Small intestine (tissue), 16 donors: ENCODE measurements at places on chromosomes 16 and 17.

DNA sequence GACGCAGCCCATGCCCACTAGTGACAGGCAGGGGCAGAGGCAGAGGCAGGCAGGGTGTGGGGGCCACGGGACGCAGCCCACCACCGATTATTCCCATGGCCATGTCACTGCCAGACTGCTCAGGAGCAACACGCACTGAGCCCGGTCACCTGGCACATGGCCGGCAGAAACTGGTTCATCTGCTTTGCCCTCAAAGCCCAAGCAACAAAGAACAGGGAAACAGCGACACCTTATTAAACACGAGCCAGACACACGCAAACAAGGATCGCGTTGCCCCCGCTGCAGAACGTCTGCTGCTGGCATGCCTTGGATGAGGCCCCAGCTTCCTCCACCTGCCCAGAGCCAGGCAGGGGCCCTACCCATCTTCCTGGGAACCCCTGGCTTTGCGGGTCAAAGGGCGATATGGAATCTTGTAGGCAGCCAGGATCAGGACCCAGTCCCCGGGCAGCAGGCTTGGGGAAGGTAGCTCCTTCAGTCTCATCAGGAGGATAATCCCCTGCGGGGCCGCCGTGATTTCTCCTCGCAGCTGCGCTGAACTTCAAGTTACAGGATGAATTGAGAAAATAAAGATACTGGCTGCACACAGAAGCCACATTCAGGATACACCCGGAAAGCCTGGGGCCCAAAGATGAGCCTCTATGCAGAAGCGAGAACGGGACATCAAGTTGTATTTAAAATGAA lies 4.8 kb downstream of the TBC1D16 start:
- no peaks in the 10 kb centered on the region for H3K27me3 ChIP-seq
- peak overlapping the region; percentile 15 for H3K27ac ChIP-seq
- DNase-seq: peak; percentile 76
- H3K4me3 ChIP-seq: no peak overlapping the region

DNA sequence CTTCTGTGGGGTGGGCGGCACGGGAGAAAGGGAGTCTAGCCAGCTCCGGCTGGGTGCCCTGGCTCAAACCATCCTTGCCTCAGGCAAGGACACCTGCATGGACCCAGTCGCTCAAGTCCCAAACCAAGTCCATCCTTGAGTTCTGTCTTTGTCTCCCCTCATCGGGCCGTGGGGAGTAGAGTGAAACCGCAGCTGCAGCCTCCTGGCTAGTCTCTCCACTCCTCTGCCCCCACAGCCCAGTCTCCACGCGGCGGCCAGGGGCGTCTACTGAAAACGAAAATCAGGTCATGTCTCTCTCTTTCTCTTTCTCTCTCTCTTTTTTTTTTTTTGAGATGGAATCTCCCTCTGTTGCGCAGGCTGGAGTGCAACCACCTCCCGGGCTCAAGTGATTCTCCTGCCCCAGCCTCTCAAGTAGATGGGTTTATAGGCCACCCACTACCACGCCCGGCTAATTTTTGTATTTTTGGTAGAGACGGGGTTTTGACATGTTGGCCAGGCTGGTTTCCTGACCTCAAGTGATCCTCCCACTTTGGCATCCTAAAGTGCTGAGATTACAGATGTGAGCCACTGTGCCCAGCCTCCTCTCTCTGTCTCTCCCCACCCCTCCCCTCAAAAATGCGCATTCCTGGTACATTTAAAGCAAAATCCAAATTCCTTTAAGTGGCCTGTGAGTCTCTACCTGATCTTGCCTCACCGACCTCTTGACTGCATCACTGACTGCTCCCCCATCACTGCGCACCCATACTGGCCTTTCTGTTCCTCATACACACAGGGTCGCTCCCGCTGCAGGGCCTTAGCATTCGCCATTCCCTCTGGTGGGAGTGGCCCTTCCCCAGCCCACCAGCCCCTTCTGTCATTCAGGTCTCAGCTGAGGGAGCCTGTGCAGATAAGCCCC lies 17.7 kb upstream of the RMI2 start:
- peak overlapping the region; percentile 78 for H3K27ac ChIP-seq
- no peak for DNase-seq
- H3K36me3 ChIP-seq: no peaks in the 10 kb centered on the region
- H3K27me3 ChIP-seq: no peaks in the 10 kb centered on the region
- H3K4me1 ChIP-seq: no peaks in the 10 kb centered on the region

- peaks cover 16% of the 10 kb centered on the region for H3K27me3 ChIP-seq
- H3K27ac ChIP-seq: no peak overlapping the region
- no peak for DNase-seq
Observed at GRCh38 chr17:31392856-31393748, 1.6 kb downstream of the RAB11FIP4 start.

DNA sequence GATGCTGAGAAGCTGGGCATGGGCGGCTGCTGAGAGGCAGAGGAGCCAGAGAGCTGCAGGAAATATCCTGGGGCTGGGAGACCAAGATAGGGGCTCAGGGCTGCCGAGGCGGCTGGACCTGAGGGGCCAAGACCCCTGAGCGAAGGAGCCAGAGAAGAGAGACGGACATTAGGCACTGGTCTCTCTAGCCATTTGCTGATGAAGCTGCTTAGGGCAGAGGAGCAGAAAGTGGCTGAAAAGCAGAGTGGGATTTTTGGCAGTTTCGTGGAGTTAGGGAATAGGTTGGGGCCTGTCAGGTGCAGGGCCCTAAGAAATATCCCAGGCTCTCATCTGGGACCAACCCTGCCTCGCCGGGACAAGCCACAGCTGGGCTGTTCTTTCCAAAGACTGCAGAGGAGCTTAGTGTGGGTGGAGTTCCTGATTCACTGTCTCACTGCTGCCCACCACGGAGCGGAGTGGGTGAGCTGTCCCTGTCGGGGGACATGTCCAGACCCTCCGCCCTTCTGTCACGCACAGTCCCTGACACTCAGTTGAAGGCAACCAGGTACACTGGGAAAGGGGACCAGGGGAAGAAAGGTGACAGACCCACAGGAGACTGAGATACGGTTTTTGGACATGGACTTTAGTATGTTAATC lies 11.3 kb upstream of the DNASE1 start:
- H3K4me3 ChIP-seq: no peak overlapping the region
- H3K4me1 ChIP-seq: peaks cover 14% of the 10 kb centered on the region
- no peaks in the 10 kb centered on the region for H3K27me3 ChIP-seq
- no peak overlapping the region for H3K27ac ChIP-seq
- DNase-seq: no peak

- no peaks in the 10 kb centered on the region for H3K27me3 ChIP-seq
- H3K36me3 ChIP-seq: no peaks in the 10 kb centered on the region
- H3K4me3 ChIP-seq: no peak overlapping the region
- no peaks in the 10 kb centered on the region for H3K4me1 ChIP-seq
- no peak for DNase-seq
Observed at GRCh38 chr17:16933317-16934132, 38.4 kb downstream of the TNFRSF13B start.

- H3K4me1 ChIP-seq: peaks cover 14% of the 10 kb centered on the region
- H3K36me3 ChIP-seq: peaks cover 27% of the 10 kb centered on the region
- no peaks in the 10 kb centered on the region for H3K27me3 ChIP-seq
Observed at GRCh38 chr17:4220655-4221054, 43.1 kb downstream of the ANKFY1 start.

DNA sequence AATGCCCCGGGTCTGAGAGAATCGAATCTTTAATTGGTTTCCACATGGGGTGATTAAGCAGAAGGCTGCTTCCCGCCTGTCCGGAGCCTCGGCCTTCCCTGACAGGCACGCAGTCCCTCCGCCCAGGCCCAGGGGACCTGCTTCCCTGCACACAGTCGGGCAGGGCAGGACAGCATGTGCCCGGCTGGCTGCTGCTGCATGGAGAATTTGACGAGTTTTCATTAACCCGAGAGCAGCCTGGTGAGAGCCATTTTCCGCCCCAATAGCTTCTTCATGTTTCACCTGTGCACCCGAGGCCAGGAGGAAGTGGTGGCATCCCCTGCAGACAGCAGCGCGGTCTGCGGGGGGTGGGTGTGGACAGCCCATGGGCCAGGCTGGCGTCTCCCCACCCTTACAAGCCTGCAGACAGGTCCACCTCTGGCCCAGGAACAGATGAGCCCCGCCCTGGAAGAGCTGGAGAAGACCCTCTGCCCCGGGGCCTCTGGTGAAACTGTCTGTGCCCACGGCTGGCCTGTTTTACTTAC lies 67.0 kb downstream of the KLHDC4 start:
- H3K27ac ChIP-seq: no peak overlapping the region
- peaks cover 2% of the 10 kb centered on the region for H3K36me3 ChIP-seq
- no peak for DNase-seq
- no peak overlapping the region for H3K4me3 ChIP-seq
- no peaks in the 10 kb centered on the region for H3K27me3 ChIP-seq

DNA sequence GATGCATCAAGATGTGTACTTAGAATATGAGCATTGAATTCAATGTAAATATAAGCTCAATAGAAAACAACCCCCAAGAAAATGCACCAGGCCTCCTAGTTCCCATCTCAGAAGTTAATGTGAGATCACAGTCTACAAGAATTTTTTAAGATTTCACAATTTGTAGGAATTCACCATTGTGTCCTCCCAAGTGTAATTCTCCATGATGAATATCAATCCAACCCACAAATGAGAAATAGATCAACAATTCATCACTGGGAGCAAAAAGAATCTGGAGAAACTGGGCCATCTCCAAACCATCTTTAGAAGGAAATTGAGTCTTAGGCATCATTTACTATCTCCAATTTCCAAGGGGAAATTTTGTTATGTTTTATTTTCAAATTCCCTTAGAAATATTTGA lies 310.5 kb upstream of the GOT2 start:
- no peaks in the 10 kb centered on the region for H3K36me3 ChIP-seq
- DNase-seq: no peak
- no peaks in the 10 kb centered on the region for H3K27me3 ChIP-seq
- no peak overlapping the region for H3K27ac ChIP-seq
- no peaks in the 10 kb centered on the region for H3K4me1 ChIP-seq

DNA sequence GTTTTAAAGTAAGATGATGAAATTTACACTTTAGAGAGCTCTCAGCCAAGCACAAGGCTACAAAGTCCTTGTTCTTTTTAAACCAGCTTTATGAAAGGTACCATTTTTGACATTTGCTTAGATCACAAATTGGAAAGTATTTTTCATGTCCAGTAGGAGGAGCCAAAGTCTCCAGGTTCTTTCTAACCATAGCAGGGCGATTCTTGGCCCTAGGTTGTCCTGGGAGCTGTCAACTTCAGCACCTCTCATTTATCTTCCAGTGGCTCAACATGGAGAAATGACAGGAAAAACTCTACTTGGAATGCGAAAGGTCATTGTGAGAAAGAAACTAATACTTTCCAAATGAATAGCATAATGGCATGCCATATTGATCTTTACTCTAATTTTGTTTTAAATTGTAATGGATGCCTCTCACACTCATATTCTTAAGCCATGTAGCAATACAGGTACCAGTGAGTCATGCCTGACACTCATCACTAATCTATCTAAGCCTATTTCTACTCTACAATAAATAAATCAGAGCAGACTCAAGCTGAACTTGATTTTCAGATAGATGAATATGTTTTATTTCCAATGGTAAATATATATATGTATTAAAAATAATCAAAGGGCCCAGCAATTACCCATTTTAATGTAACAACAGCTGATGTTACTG lies 919.1 kb upstream of the EEF2KMT start:
- H3K4me1 ChIP-seq: no peaks in the 10 kb centered on the region
- DNase-seq: peak; percentile 44
- no peak overlapping the region for H3K27ac ChIP-seq
- H3K4me3 ChIP-seq: no peak overlapping the region
- H3K27me3 ChIP-seq: peaks cover 28% of the 10 kb centered on the region
- no peaks in the 10 kb centered on the region for H3K36me3 ChIP-seq

- H3K36me3 ChIP-seq: no peaks in the 10 kb centered on the region
- no peaks in the 10 kb centered on the region for H3K4me1 ChIP-seq
- no peak for DNase-seq
- H3K27ac ChIP-seq: no peak overlapping the region
Observed at GRCh38 chr17:74147056-74147835, 56.2 kb upstream of the RPL38 start.

DNA sequence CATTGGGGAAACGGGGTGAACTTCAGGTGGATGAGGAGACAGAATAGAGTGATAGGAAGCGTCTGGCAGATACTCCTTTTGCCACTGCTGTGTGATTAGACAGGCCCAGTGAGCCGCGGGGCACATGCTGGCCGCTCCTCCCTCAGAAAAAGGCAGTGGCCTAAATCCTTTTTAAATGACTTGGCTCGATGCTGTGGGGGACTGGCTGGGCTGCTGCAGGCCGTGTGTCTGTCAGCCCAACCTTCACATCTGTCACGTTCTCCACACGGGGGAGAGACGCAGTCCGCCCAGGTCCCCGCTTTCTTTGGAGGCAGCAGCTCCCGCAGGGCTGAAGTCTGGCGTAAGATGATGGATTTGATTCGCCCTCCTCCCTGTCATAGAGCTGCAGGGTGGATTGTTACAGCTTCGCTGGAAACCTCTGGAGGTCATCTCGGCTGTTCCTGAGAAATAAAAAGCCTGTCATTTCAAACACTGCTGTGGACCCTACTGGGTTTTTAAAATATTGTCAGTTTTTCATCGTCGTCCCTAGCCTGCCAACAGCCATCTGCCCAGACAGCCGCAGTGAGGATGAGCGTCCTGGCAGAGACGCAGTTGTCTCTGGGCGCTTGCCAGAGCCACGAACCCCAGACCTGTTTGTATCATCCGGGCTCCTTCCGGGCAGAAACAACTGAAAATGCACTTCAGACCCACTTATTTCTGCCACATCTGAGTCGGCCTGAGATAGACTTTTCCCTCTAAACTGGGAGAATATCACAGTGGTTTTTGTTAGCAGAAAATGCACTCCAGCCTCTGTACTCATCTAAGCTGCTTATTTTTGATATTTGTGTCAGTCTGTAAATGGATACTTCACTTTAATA lies 7.0 kb upstream of the TMEM235 start:
- no peaks in the 10 kb centered on the region for H3K36me3 ChIP-seq
- no peak overlapping the region for H3K27ac ChIP-seq
- DNase-seq: no peak
- peaks cover 5% of the 10 kb centered on the region for H3K27me3 ChIP-seq
- no peaks in the 10 kb centered on the region for H3K4me1 ChIP-seq
- no peak overlapping the region for H3K4me3 ChIP-seq

DNA sequence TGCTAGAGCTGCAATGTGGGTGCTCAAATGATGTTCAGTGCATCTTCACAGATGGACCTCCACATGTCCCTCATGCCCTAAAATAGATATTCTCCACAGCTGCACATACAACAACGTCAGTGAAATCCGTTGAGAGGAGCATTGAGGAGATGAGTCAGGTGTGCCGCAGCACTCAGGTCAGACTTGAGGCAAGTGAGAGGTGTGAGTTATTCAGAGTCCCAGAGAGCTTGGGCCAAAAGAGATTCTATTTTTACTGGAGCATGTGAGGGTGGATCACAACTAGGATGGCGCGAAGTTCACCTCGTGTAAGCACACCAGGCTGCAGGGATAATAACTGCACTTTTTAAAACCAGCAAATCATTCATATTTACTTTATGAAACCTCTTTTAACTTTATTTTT lies 645.3 kb downstream of the MAF start:
- H3K36me3 ChIP-seq: no peaks in the 10 kb centered on the region
- H3K4me3 ChIP-seq: no peak overlapping the region
- no peaks in the 10 kb centered on the region for H3K27me3 ChIP-seq
- H3K4me1 ChIP-seq: no peaks in the 10 kb centered on the region
